H9 (cell line): ENCODE measurements at places on chromosomes 7 and 10. TPM values are rescaled to one million over a fixed set of nuclear protein-coding genes. Genes with fewer than 3 reads are reported as not detected.

DNA sequence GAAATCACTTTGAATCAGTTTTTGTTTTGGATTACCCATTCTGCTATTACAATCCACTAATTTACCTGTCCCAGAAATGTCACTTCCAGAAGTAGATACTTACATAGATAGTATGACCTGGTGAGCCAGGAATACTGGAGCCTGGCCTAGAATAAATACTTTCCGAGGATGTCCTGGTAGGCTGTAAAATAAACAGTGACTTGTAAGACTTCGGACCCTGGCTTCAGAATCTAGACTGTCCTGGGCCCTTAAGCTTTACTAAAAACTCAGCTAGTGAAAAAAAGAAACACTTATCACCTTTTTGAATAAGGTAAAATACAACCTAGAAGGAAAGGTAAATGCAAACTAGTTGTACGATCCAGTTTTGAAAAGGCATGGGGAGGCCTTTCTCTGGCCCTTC is 69.5 kb upstream of the AFAP1L2 start:
- no peak for DNase-seq

DNA sequence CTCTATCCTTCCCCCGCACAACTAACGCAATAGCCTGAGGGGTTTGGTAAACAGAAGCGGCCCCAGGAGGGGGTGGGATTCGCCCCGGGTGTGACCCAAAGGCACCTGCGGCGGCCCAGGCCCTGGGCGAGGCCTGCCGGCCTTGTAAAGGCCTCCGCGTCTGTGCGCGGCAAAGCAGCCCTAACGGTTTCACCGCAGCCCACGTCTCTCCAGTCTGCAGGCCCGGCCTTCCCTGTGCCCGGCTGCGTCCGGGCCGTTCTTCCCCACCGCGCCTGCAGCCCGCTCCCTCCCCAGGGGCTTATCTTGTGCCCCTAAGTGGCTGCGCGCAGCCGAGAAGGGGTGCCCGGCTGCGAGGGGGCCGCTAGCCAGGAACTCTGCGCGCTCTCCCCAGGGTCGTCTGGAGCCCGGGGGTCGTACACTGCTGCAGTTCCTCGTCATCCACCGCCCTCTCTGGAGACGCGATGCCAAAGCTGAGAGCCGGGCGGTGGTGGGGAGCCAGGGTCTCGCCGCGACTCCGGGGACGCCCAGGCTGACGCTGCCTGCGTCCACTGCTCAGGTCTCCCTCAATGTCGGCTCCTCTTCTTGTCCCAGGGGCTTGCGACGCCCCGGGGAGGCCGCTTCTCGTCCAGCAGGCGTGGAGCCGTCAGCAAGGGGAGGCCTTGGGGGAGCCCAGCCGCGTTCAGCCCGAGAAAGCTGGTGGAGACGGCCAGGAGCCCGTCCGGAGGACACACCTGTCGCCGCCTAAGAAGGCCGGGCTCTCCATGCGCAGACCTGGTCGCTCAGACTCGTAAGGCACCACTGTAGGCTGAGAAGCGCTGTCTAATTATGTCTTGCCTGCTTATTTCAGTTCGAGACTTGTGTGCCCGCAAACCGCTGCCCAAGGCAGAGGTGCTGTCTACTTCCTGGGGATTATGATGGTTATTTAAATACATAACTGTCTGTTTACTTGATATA is 132.3 kb downstream of the SPAG6 start:
- peak; percentile 68 for DNase-seq

The FAM20C gene
- total RNA-seq, result 57.2 and 62.6 TPM in 2 replicates

The SEPTIN7 gene
- 184 and 188 TPM in 2 replicates for total RNA-seq

DNA sequence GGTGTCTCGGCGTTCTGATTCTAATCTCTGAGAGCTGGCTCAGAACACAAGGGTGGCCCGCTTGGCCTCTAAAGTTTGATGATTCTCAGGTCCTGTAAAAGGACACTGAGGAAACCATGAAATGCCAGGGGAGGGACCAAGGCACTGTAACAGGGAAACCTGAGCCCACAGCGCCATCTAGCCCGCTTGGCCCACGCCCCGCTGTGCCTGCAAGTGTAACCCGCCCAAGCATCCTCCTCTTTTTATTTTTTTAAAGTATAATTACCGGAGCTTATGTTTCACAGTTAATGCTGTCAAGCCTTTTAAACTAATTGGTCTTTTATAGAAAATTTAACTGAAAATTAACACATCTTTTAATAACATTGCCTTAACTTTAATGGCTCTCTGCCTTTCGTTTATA is 734.7 kb downstream of the KCNMA1 start:
- DNase-seq, result peak; percentile 77

GRCh38 chr7:134176037-134176350 is 48.9 kb downstream of the LRGUK start:
- no peak for DNase-seq

GRCh38 chr7:22569586-22570321 is 69.8 kb upstream of the STEAP1B start:
- no peak for DNase-seq

The SORBS1 gene
- total RNA-seq, result 21.5 and 24.3 TPM in 2 replicates

- no peak for DNase-seq
Observed at GRCh38 chr7:27952456-27953285, 212.7 kb downstream of the TAX1BP1 start.

The SCIN gene
- total RNA-seq, result 0.44 and 0.50 TPM in 2 replicates

The SPDYE11 gene
- total RNA-seq, result not detected in 2 replicates
